ENCODE measurements at places on chromosomes 7 and 10.

- DNase-seq, result no peak
Measured at GRCh38 chr7:157250605-157251228, 86.1 kb upstream of the DNAJB6 start.

GRCh38 chr10:21304608-21305007, 220.9 kb downstream of the SKIDA1 start:
- DNase-seq, result no peak

GRCh38 chr7:44449584-44449928, 40.9 kb downstream of the NUDCD3 start:
- DNase-seq, result no peak

DNA sequence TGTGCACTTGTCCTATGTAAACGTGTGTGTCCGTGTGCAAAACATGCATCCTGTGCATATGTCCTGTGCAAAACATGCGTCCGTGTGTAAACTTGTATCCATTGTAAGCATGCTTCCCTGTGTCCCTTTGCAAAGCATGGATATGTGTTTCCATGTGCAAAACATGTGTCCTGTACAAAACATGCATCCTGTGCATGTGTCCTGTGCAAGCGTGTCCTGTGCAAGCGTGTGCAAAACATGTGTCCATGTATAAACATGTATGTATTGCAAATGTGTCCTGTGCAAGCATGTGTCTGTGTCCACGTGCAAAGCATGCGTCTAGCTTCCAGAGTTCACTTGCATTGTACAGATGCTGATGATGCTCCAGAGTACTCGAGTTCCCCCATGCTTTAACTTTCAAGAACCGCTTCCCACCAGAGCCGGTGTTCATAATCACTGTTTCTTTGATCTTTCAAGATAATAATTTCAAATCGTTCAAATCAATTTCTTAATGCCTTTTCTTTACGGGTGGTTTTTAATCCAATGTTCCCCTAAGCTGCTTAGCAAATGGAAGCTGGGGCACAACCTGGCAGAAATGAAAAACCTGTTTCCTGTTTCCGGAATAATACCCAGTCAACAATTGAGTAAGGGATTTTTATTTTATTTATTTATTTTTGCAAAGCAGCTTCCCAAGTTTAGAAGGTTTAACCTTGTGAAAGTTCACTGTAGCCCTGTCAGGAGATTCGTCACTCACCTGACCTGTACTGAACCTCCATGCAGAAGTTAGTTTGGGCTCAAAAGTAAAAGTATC, 641 bp upstream of the ASB13 start:
- DNase-seq, result no peak

Data from activated naive CD4-positive, alpha-beta T cell (primary cell).